ENCODE measurements at places on chromosomes 7 and 10.

DNA sequence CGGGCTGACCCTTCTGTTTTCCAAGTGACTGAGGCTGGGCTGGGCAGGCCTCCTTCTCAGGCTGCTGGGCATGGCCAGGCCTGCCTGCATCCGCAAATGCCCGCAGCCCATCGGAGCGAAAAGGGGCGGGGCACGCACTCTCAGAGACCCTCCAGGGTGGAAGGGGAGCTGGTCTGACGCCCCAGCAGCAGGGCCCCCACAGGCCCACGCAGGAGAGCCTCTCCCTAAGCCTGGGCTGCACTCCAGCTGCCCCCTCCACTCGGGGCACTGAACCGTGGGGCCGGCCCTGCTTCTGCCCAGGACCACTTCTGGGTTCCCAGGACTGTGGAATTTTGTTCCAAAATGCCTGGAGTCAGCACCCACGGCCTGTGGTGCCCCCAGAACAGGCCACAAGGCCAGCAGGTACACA is 9.3 kb downstream of the ADAP1 start:
- no peak for DNase-seq

- no peak for DNase-seq
Measured at GRCh38 chr10:115854740-115855435, 418.1 kb downstream of the GFRA1 start.

- no peak for DNase-seq
Measured at GRCh38 chr7:66142334-66142733, 27.7 kb downstream of the CRCP start.

GRCh38 chr7:112383671-112384417 is 66.4 kb upstream of the IFRD1 start:
- DNase-seq: no peak

- no peak for DNase-seq
Measured at GRCh38 chr10:124107072-124107471, 13.7 kb upstream of the CHST15 start.

DNA sequence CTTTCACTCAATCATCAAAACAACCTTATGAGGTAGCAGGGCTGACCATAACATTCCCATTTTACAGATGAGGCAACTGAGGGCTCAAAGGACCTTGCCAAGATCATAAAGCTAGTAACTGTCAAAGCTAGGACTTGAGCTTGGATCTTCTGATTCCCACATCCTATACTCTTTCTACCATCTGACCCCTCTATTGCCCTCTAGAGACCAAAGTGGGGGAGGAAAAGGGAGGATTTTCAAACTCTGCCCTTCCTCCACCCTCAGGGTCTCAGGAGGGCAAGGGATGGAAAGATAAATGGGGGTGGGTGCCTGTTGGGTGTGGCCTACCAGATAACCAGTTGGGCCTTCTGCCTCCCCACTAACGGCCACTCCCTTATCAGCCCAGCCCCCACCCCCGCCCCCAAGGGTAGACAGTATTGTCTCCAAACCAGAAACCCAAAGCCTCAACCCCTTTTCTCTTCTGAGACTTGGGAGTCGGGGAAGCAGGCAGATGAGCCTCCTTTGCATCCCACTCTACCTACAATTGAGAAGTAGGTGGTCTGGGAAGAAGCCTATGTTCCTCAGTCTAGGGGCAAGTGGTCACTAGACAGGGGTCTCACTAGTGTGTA is 7.9 kb downstream of the LDB1 start:
- no peak for DNase-seq

GRCh38 chr10:7866176-7866575 is 47.9 kb downstream of the TAF3 start:
- DNase-seq: no peak

DNA sequence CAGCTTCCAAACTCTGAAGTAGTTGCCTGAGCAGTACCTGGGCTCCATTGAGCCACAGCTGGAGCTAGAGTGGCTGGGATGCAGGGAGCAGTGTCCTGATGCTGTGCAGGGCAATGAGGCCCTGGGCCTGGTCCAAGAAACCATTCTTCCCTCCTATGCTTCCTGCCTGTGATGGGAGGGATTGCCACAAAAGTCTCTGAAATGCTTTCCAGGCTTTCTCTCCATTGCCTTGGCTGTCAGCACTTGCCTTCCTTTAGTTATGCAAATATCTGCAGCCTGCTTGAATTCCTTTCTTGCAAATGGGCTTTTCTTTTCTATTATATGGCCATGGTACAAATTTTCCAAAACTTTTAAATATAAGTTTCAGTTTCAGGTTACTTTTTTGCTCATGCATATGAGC is 972.2 kb upstream of the MBL2 start:
- no peak for DNase-seq

GRCh38 chr10:86314616-86315548 is 51.7 kb downstream of the GRID1 start:
- no peak for DNase-seq

- DNase-seq: no peak
Measured at GRCh38 chr7:38335128-38335491, 61.7 kb upstream of the TARP start.

DNA sequence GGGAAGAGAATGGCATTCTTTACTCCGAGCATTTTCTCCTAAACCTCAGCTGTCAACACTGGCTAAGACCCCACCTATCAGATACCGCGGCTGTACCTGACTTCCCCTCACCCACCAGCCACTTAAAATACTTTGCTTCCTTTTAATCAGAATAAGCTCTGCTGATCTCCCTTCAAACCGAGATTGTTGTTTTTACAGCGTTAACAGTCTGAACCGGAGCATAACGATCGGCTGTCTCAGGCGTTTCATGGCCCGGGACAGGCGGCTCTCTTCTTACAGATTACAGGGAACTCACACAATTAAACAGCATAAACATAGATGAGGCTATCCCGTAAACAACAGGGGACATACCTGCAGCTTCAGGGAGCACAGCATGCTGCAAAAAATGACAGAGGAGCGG is 174.3 kb upstream of the RNF32 start:
- DNase-seq: no peak

GRCh38 chr7:140562926-140563481 is 77.6 kb downstream of the DENND2A start:
- DNase-seq: no peak

DNA sequence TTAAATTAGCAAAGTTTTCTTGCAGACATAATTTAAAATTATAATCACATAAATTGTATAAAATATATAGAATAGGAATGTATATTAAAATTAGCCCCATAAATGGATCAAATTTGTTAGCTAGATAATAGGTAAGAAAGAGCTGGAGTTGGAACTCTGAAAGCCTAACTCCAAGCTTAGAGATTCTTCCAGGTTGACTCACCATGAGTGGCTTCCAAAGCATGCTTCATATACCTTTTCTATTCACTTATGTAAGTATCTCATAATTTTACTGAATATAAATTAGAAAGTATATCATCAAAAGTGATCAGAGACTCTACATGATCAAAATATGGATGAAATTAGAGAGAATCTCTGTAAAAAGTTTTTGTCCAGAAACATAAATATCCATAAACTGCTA is 320.7 kb upstream of the MAGI2 start:
- no peak for DNase-seq

GRCh38 chr7:110786328-110786965 is 304.5 kb upstream of the LRRN3 start:
- peak; percentile 13 for DNase-seq

- no peak for DNase-seq
Measured at GRCh38 chr7:2638224-2638991, 6.6 kb downstream of the TTYH3 start.

- DNase-seq: no peak
Measured at GRCh38 chr10:118980870-118981269, 48.6 kb upstream of the NANOS1 start.

DNA sequence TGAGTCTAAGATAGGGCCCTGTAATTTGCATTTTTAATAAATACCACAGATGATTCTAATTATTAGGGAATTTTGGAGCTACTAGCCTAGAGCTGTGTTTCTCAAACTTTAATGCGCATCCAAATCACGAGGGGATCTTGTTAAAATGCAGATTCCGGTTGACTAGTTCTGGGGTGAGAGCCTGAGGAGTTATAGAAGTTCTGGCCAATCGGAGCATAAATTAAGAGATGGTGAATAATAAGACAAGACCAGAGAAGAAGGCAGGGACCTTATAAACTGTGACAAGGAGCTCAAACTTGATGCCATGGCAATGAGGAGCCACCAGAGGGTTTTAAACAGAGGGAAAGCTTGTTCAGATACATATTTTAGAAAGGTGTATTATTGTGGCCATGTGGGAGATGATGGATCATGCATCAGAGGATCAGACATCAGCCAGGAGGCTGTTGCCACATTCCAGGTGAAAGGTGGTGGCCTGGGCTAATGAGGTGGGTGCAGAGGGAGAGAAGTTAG is 29.7 kb upstream of the TLX1 start:
- DNase-seq: no peak

DNA sequence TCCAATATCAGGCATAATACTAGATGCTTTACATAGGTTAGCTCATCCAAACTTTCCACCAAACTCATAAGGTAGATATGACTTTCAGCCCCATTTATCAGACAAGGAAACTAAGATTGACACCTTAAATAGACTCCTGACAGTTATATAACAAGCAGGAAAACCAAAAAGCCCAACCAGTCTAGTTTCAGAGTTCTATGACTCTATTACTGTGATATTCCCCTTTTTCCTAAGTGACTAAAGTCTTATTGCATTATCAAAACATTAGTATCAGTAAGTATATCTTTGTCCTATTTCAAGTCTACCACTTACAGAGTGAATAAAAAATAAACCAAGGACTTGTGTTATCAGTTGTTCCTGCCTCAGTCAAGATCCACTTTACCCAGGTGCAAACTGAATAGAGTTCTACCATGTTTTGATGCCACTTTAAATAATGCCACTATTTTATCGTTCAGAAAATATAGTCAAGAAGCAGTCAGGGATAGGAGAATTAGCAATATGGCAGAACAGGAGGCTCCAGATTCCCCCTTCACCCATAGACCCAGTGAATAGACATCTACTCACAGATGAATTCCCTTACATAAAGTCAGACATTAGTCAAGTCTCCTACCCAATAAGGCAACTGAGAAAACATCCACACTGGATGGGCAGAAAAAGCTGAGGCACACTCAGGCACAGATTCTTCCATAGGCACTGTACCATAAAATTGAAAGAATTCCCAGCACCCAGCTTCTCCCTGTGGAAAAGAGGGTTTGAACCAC is 74.1 kb downstream of the CRPPA start:
- no peak for DNase-seq

GRCh38 chr10:80484243-80484642 is 30.1 kb downstream of the TSPAN14 start:
- DNase-seq: no peak

DNA sequence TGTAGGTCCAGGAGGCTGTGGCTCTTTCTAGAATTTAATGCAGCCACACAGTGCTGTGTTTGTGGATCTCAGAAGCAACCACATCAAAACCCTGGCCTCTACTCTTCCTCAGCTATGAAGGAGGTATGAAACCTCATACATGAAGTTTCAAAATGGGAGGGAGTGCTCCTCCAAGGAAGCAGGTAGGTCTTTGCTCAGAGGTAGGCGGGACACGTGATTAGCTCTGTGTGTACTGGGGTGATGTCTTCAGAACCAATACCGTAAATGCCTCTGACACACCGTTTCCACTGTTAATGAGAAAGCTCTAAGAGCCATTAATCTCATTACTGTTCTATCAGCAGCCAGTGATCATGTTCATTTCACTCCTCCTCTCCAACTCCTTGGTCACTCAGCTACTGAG is 126.1 kb downstream of the PLXNA4 start:
- no peak for DNase-seq

DNA sequence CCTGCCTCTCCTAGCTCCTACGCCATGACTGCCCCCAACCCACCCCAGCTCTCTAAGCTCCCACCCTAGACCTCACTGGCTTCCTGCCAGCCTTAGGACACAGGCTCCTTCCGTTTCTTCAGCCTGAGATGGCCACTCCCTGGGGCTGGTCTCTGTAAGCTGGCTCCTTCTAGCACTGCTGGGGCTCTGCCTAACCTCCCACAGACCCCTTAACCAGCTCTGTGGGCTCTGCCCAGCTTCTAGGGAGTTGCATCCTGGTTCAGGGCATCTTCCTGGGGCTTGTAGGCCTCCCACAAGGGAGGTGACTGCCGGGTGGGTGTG is 478.6 kb upstream of the KLF6 start:
- no peak for DNase-seq

DNA sequence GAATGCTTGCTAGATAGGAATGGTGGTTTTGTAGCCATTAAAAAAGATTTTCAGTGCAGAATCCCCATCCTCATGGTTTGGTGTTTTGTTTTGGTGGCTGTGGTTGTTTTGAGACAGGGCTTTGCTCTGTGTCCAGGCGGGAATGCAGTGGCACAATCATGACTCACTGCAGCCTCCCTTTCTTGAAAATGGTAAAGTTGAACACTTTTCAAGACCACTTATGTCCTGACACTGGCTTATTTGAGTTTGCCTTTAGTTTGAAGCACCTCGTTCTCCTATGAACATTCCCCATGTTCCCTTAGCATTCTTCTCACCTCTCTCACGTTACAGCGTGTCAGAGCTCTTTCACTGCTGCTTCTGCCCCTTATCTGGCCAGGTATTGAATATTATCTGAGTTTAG is 140.1 kb downstream of the LRRC4 start:
- DNase-seq: no peak

GRCh38 chr10:62690703-62691102 is 113.8 kb upstream of the ADO start:
- DNase-seq: no peak

DNA sequence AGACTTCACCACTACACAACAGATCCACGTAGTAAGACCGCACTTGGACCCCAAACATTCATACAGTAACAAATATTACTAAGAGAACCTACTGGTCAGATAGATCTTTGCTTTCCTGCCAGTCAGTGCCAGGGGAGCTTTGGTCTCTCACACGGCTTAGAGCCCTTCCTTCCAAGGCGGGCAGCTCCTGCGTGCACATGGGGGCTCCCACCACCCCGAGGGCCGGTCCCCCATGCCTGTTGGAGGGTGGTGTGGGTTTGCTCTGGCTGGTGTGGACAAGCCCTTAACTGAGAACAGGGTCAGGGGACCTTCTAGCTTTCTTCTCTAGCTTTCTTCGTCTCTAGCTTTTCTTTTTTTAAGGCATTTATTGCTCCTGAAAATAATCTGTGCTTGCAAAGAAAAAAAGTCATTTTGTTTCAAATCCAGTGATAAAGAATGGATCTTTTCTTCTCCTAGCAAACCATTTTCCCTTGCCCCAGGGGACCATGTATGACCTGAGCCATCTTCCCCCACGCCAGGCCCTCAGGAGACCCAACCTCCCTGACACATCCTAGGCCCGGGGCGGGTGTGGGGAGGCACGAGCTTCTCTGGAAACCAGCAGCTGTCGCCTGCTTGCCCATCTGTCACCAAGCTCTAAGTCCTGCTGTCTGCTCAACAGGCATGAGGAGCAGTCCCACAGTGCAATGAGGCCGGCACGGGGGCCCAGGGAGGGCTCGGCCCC is 591.1 kb downstream of the PTPRN2 start:
- no peak for DNase-seq

DNA sequence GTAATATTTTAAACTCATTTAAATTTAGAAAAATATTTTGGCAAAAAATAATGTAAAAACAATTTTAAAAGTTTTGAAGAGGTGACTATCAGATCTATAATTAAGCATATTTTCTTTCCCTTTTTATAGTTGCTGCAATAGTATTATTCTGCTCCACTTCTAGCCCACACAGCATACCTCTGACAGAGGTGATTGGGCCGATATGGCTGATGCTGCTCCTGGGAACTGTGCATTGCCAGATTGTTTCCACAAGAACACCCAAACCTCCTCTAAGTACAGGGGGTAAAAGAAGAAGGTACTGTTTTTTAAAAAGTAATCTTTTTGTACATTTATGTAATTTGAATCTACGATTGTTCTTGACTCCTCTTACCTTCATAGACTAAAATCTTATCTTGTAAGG is 110.1 kb downstream of the PHTF2 start:
- DNase-seq: no peak

Data from NCI-H1048 (cell line).